ENCODE measurements at places on chromosomes 2 and 18.

DNA sequence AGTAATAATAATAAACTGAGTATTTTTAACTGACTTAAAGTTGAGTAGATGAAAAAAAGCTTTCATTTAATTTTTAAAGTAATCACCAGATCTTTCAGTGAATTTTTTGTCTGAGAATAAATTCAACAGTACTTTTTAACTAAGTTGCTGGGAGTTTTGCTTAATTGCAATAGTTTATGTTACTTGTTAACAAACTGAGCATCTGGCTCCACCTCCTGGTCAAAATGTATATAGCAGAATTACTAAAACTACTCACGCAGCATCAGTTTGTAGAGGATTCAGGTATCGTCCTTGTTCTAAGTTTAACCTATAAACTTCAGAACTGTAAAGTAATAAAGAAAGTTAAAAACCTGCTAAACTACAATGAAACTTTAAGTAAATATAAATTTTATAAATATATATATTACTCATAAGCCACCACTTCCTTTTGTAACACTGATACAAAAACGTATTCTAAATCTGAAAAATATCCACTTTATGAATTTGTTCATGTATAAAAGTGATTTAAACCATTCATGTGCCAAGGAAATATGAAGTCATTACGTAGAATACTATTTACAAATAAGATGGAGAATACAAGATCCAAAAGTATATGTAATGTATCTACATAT lies 21.3 kb downstream of the NOL10 start:
- DNase-seq, result no peak

- no peak for DNase-seq
Observed at GRCh38 chr2:36432479-36432878, 76.9 kb downstream of the CRIM1 start.

- DNase-seq, result no peak
Observed at GRCh38 chr18:14937271-14937670, 189.3 kb downstream of the ANKRD30B start.

DNA sequence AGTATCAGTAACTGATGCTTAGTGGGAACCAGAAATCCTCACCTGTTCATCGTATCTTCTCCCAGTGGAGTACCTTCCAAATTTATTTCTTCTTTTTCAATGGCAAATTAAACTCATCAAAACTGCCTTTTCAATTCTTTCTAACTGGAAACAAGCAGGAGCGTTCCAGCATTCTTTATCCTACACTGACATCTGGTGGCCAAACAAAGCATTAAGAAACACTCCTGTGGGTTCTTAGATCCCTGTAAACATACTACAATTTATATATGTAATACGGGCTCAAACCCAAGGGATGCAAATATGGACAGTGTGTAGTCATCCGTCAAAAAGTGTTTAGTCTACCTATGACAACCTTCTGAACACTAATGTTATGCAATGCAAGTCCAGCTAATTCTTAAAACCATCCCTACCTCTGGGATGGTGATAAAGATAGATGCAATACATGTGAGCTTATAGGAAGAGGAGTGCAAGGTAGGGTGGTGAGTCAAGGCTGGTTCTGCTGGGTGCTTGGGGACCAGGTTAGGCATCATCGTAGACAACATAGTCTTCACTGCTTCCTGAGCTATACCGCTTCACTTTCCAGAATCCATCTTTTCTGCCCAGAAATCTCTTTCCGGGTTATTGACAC lies 375.0 kb downstream of the CTNNA2 start:
- DNase-seq, result no peak

DNA sequence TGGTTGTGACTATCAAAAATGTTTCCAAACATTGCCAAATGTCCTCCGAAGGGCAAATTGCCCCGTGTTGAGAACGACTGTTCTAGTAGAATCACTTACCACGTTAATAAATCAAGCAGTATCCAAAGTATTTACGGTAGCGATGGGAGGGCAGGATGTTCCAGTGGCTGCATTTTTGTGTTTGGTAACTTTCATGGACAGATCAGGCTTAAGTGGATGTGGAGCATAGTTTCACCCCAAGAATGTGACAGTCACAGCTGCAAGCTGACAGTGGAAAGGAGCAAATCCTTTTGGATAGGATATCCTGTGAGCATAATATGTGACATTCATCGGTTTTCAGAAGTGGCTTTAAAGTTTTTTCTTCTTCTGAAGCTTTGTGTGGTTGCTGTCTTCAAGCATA lies 46.3 kb upstream of the DARS1 start:
- no peak for DNase-seq

- DNase-seq, result no peak
Observed at GRCh38 chr2:143482771-143483170, 353.6 kb downstream of the ARHGAP15 start.

DNA sequence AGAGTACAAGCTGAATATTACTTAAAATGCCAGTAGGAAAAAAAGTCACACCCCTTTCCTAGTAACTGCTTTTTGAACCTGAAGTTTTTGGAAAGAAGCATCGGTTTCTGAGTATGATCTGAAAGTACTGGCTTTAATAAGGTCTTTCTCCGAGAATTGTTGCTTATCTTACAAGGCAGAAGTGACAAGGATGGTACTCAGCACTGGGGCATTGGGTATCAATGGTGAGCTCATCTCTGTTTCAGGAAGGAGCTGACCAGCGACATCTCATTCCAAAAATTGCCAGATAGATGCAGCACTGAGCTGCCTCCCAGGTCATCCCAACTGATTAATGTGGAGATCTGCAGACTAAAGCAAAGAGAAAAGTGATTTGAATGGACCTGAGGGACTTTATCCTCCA lies 85.4 kb downstream of the FMNL2 start:
- no peak for DNase-seq

DNA sequence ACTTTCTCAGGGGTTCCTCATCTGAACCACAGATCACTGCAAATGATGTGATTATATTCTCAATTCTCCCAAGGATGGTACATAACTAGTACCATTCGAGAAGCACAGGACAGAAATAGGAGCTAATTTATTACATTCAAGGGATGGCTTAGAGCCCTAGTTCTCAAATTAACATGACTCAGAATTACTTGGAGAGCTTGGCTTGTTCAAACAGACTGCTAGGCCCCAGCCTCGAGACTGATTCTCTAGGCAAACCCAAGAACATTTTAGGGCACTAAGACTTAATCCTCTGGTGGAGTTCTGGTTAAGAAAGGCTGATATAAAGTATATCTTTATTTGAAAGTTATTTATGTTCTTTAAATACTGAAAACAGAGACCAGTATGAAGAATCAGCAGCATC lies 35.8 kb downstream of the HIBCH start:
- no peak for DNase-seq

GRCh38 chr18:74682141-74682990 lies 84.7 kb downstream of the ZNF407 start:
- no peak for DNase-seq

DNA sequence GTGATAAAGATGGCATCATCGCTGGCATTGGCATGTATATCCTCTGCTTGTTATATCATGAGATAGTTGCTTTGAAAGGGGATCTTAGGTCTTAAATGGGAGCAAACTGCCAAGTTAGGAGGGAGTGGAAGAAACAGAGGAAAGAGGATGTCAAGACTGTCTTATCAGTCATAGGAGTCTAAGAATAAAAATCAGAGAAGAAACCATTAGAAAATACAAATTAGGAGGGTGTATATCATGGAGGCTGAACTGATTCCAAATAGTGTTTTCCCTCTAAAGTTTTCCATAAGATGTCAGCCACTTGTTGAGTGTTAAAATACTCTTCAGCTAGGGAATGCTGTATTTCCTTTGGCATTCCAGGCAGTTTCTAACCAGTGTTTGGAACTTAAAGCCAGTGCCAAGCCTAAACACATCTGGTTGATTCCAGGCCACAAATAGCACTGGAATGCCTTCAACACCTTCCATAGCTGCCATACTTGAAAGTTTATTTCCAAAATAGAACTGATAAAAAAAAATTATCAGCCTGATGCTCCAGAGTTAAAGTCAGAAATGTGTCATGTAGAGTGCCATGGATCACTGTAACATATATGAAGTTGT lies 129.4 kb downstream of the ZEB2 start:
- no peak for DNase-seq

DNA sequence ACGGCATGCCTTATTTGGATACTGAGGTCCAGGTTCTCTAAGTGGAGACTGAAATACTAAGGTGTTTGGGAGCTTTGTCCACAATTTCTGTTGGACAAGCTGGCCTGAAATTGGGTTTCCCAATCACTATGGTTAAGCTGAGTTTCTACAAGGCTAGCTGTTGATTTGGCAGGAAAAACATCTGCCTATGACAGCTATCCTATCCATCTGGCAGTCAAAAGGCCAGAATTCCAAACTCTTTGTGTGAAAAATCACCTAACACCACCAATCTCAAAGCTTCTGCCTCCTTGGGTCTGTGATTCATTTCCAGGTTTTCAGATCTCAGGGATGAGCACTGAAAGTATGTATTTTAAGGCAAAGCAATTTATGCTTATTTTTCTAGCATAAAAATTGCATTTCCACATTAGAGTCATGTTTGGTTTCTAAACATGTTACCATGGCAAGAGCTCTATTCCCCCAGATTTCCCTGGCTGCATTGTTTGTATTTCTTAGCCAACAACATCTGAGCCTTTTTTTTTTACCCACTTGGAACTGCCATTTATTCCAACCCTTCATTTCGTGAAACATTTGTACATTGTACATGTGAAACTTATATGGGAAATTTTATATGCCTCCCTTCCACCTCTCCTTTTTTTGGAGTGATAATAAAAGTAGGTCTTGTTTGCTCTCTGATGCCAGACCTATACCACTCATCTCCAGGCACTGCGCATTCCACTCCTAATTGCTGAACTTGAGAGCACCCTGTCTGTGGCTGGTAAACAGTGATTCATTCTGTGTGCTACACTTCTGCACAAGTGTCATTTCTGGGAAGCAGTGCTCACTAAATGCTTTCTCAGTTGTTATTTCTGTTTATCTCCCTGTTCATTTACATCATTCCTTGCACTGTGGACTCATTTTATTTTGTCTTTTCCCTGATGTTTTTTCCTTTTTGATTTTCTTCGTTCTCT lies 15.9 kb upstream of the CCDC85A start:
- no peak for DNase-seq

DNA sequence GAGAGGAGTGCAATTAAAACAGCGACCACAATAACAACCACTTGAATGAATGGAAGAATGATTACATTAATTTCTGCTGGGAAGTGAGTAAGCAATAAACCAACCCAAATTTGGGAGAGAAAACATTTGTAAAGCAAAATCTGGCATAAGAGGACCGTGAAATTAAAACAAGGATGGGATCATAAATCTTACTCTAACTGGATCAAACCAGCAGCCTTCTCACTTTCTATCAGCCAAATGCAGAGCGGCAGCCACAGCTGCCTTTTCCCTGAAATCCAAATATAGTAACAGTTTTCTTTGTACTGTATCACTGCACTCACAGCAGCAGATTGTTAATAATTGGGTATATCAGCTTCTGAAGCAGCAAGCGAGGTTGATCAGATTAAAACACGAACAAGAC lies 245.2 kb upstream of the REG3G start:
- DNase-seq, result no peak

DNA sequence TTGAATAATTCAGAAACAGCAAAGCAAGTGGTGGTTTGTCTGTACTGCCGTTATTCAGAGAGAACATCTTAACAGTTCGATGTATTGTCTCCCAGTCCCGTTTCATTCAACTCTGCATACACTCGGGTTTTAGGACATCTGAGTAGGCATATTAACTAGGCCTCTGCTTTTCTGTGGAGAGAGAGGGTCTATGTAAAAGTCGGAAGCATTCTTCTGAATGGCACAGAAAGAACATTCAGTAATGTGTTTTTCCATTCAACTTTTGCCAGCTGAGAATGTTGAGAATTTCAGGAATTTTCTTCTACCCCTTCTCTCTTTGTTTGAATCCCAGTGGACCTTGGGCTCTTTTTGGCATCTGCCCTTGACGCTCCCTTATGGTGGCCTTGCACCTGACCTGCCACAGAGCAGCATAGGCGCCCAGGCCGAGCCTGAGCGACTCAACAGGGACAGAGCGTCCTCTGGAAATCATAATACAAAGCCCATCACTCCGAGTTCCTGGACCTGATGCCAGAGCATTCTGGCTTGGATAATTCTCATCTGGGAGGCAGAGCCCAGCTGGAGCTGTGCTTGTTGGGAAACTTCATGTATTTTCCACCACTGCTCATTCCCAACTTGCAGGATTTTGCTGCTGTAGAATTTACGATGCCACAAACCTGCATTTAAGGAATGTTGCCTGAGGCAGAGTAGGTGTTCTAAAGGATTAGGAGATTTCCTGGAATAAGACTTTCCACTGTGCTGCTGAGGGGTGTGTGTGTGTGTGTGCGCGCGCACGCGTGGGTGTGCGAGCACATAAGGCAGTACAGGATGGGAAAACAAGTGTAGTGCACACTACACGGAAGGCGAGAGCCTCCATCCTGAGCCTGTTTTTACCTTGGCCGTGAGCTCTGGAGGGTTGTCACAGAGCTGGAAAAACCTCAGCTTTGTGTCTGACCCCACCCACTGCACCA lies 77.2 kb upstream of the TXNDC2 start:
- DNase-seq, result no peak

- DNase-seq, result no peak
Observed at GRCh38 chr2:188415754-188416083, 124.0 kb downstream of the GULP1 start.

DNA sequence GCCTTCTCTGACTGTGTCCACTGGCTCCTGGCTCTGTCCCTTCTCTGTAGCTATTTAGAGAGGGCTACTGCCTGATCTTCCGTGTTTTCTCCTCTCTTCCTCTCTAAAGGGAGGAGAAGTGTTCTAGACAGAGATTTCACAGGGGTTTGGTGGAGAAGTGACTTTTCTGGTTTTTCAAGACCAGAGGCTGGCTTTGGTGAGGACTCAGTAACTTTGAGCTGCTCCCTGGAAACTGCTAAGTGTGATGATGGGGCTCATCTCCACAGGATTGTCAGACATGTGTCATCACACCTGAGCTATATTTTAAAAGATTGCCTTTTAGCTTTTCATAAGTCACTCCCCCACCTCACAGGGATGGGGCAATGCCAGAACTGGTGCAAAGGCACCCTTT lies 6.2 kb downstream of the MAL start:
- no peak for DNase-seq

GRCh38 chr2:58734365-58734764 lies 493.2 kb upstream of the FANCL start:
- no peak for DNase-seq

Data from stimulated activated CD8-positive, alpha-beta memory T cell treated with anti-CD3 and anti-CD28 coated beads, Interleukin-2, amount 100 ng/mL, for 1 hour (primary cell).